NB4 (cell line): ENCODE measurements at places on chromosomes 11 and 22.
A peak's percentile ranks its signal among the peaks of the same experiment; 100 is the strongest.

GRCh38 chr11:78560826-78561484, 13.7 kb downstream of the NARS2 start:
- peak; percentile 71 for DNase-seq

- DNase-seq, result no peak
Measured at GRCh38 chr11:37313266-37313665, 715.2 kb upstream of the RAG2 start.

GRCh38 chr22:31488988-31489617, 539 bp downstream of the EIF4ENIF1 start:
- peak; percentile 60 for DNase-seq

GRCh38 chr22:31241200-31241599, 29.1 kb downstream of the LIMK2 start:
- no peak for DNase-seq

DNA sequence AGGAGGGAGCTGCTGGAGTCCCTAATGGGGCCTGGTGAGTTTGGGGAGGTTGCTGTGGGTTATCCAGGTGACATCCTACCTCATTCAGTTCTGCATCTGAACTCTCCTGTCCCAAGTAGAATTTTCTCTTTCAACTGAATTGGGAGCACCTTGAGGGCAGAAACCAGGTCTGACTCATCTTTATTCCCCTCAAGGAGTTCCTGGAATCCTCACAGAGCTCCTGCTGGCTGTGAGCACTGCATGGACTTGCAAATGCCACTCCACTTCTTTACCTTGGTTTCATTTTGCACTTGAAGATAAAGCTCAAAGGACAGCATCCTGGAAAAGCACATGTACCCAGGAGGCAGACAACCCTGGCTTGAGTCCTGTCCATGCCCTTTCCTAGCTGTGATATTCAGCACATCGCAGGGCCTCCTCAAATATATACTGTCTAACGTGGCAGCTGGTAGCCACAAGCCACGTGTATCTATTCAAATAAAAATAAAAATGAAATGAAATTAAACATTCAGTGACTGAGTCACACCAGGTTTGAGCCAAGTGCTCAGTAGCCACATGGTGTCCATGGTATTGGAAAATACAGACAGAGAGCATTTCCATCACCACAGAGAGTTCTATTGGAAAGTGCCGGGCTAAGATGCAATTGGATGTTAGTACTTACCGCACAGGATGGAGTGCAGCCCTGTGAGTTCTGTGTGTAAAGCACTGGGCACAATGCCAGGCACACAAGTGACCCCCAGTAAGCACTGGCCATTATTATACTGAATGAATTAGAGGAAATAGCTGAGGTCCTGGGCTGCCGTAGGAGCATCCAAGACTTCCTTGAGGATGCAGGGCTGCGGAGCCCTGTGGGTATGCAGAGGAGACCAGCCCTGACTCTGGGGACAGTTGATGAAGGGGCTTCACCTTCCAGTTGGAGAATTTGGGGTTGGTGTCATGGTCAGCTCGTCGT, 149.0 kb downstream of the PKNOX2 start:
- DNase-seq, result no peak

GRCh38 chr11:20360650-20361049, 2.9 kb upstream of the HTATIP2 start:
- peak; percentile 42 for DNase-seq

DNA sequence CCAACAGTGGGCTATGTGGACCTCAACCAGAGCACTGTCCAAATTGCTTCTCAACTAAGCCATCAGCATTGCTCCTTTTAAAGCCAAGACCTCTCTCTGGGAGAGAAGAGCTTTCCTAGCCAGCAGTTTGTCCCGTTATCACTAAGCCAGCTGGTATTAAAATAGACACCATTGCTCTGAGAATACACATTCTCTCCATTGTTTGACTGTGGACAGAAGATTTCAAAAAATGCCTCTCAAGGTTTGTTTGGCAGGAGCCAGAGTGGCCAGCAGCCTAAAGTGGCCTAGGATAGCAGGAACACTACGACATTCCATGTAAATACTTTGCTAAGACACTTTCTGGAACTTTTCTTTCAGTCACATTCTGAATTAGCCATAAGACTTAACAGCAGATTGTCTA, 41.3 kb downstream of the EIF4ENIF1 start:
- no peak for DNase-seq

GRCh38 chr11:66072518-66072917, 2.4 kb downstream of the PACS1 start:
- DNase-seq, result no peak

DNA sequence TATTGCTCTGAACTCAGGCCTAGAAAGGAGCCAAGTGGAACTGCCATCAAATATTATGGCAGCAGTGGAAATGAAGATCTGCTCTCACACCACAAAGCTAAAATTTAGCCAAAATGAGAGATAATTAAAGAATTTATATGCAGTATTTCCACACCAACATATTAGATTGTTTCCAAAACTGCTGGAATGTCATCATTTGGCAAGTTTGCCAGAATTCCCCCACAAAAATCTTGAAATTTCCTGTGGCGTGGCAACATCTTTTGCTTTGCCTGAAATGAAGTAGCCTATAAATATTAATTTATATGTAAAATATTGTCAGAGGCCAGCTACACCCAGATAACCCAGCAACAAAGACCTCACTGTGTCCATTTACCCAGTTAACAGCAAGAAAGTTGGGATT, 13.8 kb downstream of the C11orf71 start:
- DNase-seq, result no peak

- no peak for DNase-seq
Measured at GRCh38 chr11:65334696-65335295, 1.1 kb downstream of the DPF2 start.
